ENCODE measurements at places on chromosomes 4 and X.
A peak's percentile ranks its signal among the peaks of the same experiment; 100 is the strongest.

- peak; percentile 4 for DNase-seq
These were observed 824.0 kb downstream of the STIM2 start for GRCh38 chr4:27684610-27685011.

DNA sequence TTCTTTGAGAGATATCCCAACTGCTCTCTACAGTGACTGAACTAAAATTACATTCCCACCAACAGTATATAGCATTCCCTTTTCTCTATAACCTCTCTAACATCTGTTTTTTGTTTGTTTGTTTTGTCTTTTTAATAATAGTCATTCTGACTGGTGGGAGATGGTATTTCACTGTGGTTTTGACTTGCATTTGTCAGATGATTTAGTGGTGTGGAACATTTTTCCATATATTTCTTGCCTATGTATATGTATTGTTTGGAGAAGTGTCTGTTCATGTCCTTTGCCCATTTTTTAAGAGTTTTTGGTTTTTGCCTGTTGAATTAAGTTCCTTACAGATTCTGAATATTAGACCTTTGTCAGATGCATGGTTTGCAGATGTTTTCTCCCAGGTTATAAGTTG lies 9.0 kb downstream of the USO1 start:
- DNase-seq, result peak; percentile 49

DNA sequence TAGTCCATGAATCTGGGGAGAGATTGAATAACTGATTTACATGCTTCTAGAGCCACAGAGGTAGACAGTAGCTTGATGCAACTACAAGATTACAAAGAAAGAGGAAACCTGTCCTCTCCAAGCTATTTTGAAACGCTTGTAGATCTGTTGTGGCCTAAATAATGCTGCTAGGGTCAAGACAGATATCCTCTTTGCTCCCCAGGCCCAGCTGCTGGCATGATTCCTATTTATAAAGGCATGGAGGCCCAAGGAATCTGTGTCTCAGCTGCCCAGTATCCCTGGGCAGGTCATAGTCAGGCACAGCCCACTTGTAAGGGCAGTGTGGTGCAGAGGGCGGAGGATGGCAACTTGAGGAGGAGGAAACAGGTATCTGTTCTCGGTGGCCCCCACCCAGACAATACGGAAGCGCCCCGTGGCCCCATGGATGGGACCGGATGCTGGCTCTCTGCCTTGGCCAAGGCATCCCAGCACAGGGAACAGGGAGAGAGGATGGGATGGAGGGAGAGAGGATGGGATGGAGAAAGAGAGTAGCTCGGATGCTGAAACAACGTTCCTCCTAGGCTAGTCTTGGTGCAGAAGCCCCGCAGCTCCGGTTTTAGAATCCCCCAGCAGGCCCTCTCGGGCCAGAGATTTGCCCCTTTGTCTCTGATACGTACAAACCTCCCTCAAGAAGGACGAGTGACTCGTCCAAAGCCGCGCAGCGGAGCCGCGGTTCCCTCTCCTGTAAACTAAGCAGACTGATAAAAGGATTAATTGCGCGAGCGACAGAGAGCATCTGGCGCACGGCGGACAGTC lies 767 bp upstream of the SMIM20 start:
- no peak for DNase-seq

- DNase-seq, result no peak
These were observed 175.5 kb upstream of the GPRIN3 start for GRCh38 chr4:89482926-89483595.

GRCh38 chr4:145539671-145540070 lies 58.0 kb downstream of the SMAD1 start:
- DNase-seq, result no peak

DNA sequence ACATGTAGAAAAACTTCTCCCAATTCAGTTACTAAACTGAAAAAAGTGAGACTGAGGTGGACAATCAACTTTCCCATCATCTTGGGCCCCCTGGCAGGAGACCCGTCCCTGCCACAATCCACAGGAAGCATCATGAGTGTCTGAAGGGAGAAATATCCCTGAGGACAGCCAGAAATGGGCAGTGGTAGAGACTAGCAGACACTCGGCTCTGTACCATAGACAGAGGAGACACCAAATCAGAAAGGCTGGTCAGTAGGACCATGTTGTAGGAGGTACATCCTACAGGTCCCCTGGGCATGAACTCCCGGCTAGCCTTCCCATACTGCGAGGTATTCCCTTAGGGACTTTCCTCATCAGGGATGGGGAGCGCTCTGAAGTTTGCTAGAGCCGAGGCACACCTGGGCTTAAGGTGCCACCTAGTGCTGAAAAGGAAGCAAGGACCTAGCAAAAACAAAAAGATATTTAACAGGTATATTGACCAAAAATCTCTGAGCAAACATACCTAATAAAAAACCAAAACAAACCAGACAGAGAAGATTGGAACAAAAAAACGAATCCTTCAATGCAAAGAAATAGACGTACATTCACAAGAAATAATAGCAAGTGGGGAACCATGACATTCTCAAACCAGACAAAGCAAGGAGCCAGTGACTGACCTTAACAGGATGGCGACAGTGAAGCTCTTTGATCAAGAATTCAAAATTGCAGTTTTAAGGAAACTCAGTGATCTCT lies 55.6 kb downstream of the HAUS3 start:
- no peak for DNase-seq

DNA sequence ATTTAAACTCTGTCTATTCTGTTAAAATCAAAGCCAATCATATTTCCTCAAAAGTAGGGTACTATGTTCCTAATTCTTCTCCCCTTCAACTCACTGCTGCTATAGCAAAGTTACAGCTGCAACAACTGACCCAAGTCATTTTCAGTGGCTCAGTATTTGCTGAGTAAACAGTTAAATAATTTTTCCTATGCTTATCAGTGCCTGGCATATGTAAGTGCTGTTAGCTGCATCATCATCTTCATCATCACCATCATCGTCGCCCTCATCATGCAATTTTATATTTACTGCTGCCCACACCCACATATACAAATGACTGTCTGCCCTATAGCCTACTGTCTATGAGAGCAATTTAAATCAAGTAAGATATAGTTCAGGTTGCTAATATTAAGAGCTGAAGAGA lies 21.9 kb downstream of the COQ2 start:
- no peak for DNase-seq

- no peak for DNase-seq
These were observed 567.7 kb downstream of the KCNIP4 start for GRCh38 chr4:21380861-21381260.

GRCh38 chrX:21408788-21409187 lies 34.6 kb downstream of the CNKSR2 start:
- no peak for DNase-seq

- DNase-seq, result no peak
These were observed 24.4 kb downstream of the AIMP1 start for GRCh38 chr4:106340774-106341173.

DNA sequence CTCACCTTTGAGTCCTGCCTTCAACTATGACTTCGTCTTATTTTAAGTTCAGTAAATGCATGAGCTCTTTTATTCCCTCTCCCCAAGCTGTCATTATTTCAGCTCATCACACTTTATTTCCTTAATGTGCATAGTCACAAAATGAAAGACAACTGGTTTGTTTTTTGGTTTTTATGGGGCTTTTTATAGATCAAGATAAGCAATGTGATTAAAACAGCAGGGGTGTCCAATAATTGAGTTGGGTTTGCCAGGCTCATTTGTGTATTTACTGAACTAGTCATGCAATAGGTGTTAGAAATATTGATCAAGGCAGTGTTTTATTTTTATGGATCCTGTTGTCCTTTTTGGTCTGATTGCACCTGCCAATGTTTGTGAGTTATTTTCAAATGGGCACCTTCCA lies 102.2 kb downstream of the FRMPD4 start:
- DNase-seq, result no peak

GRCh38 chr4:155611501-155611900 lies 55.1 kb upstream of the GUCY1A1 start:
- DNase-seq, result no peak

- DNase-seq, result peak; percentile 13
These were observed 1120.2 kb downstream of the ARAP2 start for GRCh38 chr4:35124106-35124505.

GRCh38 chr4:99043346-99043745 lies 45.2 kb downstream of the ADH5 start:
- no peak for DNase-seq

DNA sequence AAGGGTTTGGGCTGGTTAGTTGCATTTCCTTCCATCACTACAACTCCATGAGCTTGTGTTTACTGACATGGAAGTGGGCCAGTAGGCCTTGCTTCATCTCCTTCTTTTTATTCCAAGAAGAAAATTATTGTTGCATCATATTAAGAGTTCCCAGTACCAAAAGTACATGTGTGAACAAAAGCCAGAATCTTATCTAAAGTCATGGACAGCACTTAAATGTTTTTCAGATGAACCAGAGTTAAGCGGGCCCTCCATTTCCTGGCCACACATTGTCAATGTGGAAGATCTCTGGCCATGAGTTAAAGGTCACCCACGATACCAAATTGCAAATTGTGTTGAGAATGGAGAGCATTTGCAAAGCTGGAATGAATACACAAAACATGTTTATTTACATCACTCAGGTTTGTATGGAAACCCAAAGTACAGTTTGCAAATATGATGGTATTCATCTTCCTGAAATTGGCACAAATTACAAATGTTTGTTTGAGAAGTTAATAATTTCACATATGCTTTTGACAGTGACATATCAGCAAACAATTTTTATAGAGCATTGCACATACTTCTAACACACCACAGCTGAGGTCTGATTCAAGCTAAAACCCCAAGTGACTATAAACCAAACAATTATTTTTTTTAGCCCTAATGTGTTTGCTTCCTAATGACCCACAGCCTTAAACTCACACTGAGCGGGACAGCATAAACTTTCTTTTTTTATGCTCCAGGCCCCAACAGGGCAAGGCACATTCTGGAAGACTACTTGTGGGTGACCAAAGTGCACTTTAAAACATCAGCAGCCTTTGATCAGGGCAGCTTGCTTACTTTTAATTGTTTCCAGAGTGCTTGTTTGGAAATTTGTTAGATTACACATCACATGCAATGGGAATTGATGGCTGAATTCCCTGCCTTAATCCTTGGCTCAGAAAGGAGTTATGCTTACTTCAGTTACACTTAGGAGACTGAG lies 502.9 kb upstream of the SLIT2 start:
- DNase-seq, result peak; percentile 56

DNA sequence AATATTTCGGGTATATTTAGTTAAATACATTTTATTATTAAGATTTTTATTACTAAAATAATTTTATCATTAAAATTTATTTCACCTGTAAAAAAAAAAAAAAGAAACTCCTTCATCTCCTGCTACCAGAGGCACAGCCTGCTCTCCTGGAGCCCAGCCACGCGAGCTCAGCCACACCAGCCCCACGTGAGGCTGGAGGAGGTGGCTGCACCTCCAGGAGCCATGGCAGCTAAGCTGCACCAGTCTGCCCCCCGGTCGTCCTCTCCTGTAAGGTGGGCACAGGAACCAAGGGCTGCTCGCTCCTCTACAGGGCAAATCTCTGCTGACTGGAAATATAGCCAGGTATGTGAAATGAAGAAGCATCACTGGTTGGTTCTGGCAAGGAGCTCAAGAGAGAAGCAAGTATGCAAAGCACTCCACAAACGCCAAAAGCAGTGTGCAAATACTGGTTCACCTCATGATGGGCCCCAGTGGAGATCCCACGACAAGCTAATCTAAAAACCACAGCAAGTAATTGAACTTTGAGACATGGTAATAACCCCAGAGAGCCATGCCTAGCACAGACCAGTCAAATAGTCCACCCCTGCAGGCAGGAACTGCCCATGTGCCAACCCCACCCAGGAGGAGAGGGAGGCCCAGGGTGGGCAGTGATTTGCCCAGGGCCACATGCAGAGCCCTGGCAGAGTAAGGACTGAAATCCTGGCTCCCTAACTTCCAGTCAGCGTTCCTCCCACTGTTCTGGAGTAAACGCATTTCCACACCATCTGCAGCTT lies 90.1 kb downstream of the WFS1 start:
- DNase-seq, result no peak

DNA sequence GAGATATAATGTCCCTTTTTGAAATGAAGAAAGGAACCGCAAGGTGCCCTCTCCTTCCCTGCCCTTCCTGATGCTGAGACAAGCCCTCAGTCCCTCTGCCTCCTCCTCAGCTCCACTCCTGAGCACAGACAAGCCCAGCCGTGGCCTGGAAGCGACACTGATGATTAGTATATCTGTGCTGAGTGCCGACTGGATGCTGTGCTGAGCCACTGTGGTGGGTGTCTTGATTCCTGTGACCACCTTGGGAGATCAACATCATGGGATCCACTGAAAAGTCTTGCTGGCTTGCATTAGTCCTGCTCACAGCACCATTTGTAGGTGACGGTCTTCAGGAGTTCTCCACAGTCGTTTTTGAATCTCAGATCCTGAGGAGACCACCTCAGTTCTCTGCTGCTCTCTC lies 59.5 kb upstream of the HGFAC start:
- DNase-seq, result no peak

DNA sequence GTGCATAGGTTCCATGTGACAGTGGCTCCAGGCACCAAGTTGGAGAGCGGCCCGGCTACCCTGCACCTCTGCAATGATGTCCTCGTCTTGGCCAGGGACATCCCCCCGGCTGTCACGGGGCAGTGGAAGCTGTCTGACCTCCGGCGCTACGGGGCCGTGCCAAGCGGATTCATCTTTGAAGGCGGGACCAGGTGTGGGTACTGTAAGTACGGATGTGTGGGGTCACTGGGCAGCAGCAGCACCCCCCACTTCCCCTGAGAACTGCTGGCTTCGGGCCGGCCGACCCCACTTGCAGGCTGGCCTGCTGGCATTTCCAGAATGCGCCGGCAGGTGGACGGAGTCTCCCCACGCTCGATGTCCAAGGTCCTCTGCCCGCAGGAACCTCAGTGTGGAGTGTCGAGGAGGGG lies 13.2 kb downstream of the DOK7 start:
- DNase-seq, result no peak

DNA sequence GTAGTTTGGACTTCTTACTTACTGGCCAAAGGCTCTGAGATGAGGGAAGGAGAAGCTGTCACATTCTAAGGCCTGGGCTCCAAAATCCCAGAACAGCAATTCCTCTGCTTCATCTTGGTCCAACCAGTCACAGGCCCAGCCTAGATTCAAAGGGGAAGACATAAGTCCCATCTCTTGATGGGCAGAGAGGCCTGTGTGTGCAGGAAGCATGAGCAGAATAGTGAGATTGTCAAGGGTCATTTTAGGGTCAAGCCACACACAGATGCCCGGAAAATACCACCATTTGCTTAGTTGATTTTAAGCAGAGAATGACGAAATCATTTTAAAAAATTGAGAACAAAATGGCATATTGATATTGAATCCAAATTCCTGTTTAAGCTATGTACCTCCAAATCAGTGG lies 580.9 kb upstream of the ZFP42 start:
- no peak for DNase-seq

DNA sequence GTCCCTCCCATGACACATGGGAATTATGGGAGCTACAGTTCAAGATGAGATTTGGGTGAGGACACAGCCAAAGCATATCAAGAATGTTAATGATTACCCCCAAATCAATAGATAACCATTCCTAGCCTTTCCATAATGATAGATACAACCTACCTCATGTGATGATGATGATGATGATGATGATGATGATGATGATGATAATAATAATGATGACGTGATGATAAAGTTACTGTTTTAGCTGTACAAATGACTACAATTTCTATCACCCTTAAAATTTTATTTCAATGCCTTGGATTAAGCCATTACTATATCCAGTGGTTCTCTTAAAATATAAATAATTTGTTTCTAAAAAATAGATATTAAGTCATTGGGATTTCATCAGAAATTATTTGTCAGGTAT lies 55.2 kb upstream of the NLGN4X start:
- DNase-seq, result no peak

Data from HCEC 1CT (cell line).